Vagina (tissue), 2 donors: ENCODE measurements at places on chromosomes 4 and X. TPM values are rescaled to one million over a fixed set of nuclear protein-coding genes. Genes with fewer than 3 reads are reported as not detected.

DNA sequence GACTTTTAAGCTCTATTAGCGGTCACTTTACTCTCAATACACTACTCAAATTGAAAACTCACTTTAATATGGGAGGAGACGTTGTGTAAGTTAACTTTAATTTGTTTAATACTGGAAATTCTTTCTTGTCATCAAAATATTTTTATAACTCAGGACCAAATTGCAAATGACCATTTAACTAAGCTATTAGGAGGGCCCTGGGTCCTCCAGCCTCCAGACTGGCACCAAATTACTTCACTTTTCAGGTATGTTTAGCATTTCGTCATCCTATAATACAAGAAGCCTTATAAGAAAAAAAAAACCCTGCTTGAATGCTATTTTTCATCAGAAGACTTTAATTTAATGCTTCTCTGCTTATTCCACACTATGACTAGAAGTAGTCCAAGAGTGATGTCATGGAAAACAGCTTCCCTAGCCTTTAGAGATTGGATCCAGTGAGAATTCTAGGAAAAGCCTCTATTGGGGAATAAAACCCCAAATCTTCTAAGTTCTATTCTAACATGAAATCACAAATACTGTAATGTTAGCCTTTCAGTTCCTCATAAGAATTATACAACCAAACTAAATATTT, 6.6 kb downstream of the KLHL15 start:
- H3K36me3 ChIP-seq = no peaks in the 10 kb centered on the region
- H3K27me3 ChIP-seq = no peaks in the 10 kb centered on the region
- no peak overlapping the region for H3K4me3 ChIP-seq

GRCh38 chr4:94571715-94572114, 120.0 kb downstream of the PDLIM5 start:
- no peak overlapping the region for H3K4me3 ChIP-seq
- H3K36me3 ChIP-seq = no peaks in the 10 kb centered on the region
- peaks cover 5% of the 10 kb centered on the region for H3K4me1 ChIP-seq
- no peaks in the 10 kb centered on the region for H3K27me3 ChIP-seq
- no peak overlapping the region for H3K27ac ChIP-seq

The TMPRSS11B gene
- total RNA-seq = 40.8 TPM

GRCh38 chrX:12065251-12065650, 73.0 kb upstream of the FRMPD4 start:
- no peaks in the 10 kb centered on the region for H3K36me3 ChIP-seq
- H3K27ac ChIP-seq = no peak overlapping the region
- H3K4me1 ChIP-seq = no peaks in the 10 kb centered on the region
- H3K27me3 ChIP-seq = no peaks in the 10 kb centered on the region
- no peak for DNase-seq

DNA sequence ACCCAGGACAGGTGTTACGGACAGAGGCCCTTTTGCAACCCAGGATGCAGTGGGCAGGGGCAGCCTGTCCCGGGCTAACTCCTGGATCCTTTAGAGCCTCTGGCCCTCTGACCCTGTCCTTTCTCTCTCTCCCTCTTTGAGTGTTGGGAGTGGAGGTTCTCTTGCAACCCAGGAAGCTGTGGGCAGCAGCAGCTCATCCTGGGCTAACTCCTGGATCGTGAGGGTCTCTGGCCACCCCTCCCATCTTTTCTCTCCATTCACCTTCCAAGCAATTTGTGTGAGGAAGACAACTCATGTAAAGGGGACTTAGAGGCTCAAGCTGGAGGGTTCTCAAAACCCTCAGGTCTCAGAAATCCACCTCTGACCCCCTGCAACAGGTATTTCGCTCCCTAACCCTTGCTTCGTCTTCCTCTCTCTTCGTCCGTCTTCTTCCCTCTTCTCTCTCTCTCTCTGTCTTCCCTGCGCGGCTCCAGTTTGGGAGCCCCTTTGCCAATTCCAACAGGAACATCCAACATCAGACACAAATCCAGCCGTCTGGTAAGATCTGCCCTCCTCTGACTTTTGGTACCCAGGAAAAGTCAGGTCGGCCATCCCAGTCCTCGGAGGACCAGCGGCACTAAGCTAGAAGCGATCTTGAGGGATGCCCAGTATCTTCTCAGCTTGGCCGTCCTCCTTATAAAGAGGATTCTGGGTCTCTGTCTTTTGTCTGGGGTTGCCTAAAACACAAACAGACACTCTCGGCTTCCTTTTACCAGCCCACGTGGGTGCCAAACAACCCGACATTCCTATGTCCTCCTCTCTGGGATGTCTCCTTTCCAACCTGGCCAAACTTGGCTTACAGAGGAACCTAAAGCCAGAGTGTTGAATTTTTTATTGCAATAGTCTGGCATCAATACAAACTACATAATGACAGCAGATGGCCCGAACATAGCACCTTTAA, 7.9 kb downstream of the ASMTL start:
- peak; percentile 72 for DNase-seq
- no peaks in the 10 kb centered on the region for H3K4me1 ChIP-seq
- H3K27ac ChIP-seq = no peak overlapping the region
- H3K27me3 ChIP-seq = no peaks in the 10 kb centered on the region
